ENCODE measurements at places on chromosomes 11 and 22.

GRCh38 chr22:50167689-50168489 lies 2.6 kb upstream of the PANX2 start:
- no peak for DNase-seq

- DNase-seq, result no peak
Observed at GRCh38 chr22:44206696-44207095, 26.0 kb downstream of the PARVG start.

GRCh38 chr11:119756169-119756865 lies 27.3 kb upstream of the NECTIN1 start:
- no peak for DNase-seq

DNA sequence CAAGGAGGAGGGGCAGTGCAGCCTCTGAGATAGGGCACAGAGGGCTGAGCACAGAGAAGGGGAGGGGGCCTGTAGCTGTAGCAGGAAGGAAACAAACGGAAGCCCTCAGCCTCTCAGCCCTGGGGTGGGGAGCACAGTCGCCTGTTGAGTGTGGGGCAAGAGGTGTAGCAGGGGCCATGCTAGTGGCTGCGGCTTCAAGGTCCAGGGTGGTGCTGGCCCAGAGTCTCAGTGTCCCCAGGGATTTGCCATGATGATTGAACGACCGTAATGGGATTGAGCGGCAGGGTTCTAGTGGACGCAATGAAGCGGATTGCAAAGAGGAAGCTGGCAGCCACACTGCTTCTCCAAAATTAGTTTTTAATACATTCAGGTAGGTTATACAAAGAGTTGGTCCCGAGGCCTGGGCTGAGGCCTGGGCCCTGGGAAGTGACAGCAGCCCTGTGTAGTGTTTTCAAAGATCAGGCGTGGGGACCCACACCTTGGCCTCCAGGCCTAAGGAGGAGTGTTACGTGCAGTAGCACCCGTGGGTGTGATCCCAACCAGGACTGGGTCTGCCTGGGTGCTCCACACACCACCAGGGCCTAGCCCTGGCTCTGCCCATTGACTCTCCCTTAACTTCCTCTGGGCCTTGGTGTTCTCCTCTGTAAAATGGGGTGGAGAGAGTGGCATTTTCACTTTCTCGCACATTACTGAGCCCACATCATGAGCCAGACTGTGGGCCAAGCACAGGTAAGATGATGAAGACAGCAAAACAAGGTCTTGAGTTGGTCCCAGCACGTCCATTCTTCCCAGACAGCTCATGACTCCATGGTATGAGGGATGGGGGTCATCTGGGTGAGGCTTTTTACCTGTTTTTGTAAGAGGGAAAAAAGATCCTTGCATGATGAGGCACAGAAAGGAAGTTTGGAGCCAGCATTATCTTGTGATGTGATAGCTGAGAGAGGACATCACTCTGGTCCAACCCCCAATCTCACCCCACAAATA lies 13.1 kb downstream of the LRRC32 start:
- no peak for DNase-seq

DNA sequence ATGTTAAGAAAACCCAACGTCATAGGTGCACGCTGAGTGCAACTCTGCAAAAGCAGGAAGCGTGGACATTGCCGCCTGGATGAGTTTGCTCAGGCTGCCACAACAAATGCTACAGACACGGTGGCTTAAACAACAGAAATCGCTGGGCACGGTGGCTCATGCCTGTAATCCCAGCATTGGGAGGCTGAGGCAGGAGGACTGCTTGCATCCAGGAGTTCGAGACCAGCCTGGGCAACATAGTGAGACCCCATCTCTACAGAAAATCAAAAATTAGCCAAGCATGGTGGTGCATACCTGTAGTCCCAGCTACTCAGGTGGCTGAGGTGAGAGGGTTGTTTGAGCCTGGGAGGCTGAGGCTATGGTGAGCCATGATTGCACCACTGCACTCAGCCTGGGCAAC lies 13.4 kb upstream of the PGA3 start:
- DNase-seq, result no peak

DNA sequence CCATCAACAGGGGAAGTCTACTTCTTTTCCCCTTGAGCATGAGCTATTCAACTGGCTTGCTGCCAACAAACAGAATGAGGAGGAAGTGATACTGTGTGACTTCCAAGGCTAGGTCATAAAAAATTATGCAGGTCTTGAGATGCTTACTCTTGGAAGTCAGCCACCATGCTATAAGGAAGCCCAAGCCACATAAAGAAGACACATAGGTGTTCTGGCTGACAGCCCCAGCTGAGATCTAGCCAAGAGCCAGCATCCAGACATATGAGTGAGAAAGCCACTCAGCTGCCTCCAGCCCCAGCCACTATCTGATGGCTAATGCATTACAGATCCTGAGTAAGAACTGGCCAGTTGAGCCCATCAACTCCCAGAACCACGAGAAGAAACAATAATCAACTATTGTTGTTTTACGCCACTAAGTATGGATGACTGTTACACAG lies 31.0 kb upstream of the PPP2R1B start:
- DNase-seq, result no peak

DNA sequence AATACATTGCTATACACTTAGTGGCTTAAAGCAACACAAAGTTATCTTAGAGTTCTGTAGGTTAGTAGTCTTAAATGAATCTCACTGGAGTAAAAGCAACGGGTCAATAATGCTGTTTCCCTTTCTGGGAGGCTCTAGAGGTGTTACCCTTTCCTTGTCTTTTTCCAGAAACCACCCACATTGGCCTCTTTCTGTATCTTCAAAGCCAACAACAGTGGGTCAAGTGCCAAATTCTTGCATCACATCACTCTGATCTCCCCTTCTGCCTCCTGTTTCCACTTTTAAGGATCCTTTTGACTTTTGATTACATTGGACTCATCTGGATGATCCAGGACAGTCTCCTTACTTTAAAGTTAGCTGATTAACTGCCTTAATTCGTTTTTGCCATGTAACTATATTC lies 93.6 kb downstream of the DDX10 start:
- no peak for DNase-seq

- no peak for DNase-seq
Observed at GRCh38 chr22:45600790-45601730, 70.6 kb upstream of the ATXN10 start.

DNA sequence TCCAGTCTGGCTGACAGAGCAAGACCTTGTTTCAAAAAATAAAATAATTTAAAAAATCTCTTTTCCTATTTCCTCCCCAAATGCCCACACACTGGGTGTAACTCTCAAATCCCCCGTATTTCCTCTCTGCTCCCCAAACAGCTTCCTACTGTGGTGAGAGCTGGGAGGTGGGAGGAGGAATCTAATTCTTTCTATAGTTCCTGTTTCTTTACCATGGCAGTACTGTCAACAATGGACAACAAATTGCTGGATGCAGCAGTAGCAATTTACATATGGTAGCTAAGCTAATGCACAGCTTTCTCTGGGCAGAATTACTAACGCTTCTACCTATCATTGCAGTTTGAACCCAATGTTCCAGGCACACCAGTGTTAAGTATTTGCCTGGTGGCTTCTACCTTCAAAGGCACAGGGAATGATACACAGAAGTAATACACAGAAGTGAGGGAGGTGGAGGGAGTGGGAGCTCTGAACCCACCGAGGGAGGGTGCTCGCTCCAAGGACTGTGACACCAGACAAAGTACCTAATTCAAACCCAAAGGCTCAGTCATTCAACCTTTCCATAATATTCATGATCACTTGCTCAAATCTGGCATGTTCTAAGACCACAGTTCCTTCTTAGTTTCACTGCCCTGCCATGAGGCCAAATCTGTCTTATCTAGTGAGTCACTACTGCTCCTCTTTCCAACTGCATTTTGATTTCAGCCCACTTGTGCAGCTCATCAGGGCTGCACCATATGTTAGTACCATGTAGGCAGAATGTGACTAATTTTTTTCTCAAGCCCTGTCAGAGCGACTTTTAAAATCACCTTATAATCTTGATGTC lies 37.9 kb downstream of the CELF1 start:
- DNase-seq, result no peak

GRCh38 chr22:46411347-46411746 lies 75.8 kb downstream of the TRMU start:
- DNase-seq, result no peak

GRCh38 chr22:36387959-36388726 lies at the start of gene MYH9:
MYH9 (minus strand) TSS chr22:36387967; CDS start chr22:36349236, 38,731 bp downstream.
- peak; percentile 98 for DNase-seq

GRCh38 chr11:85863855-85864254 lies 8.7 kb downstream of the CCDC83 start:
- no peak for DNase-seq

DNA sequence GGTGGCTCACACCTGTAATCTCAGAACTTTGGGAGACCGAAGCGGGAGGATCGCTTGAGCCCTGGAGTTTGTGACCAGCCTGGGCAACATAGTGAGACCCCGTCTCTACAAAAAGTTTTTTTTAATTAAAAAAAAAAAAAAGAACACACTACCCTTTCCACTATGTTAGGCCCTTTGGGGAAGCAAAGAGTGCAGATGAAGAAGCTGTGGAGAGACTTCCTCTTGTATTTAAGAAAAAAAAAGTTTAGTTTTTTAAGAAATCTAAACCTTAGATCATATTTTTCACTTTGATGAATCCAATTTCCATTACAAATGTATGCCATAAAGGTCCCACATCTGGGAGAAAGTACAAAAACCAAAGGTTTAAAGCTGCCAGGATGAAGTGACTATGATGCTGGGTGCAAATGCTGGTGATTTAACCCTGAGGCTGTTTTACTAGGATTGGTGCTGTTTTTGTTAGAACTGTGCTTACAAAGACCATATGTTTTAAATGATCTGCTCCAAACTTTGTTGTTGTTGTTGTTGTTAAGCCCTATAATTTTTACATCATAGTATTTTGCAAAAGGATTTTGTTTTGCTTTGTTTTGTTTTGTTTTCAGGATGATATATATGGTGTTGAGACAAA lies 28.9 kb upstream of the ACER3 start:
- DNase-seq, result no peak

GRCh38 chr11:88115828-88116755 lies 59.2 kb downstream of the RAB38 start:
- no peak for DNase-seq

- DNase-seq, result no peak
Observed at GRCh38 chr11:131393691-131394090, 23.3 kb downstream of the NTM start.

GRCh38 chr11:13140028-13140870 lies 131.1 kb downstream of the RASSF10 start:
- no peak for DNase-seq

DNA sequence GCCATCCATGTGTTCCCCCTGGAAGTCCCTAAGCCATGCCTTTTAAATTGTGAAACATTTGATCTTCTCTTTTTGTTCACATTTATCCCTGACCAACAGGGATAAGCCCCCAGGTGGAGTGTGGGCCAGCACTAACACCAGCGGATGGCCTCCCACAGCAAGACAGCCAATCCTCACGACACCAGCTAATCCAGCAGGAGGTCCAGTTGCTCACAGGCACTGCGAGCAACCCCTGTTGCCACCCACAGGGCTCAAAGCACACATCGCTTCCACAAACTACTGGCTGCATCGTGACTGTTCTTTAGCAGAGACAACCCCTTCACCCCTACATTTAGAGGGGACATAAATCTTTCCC lies 2.0 kb downstream of the PCSK7 start:
- no peak for DNase-seq

DNA sequence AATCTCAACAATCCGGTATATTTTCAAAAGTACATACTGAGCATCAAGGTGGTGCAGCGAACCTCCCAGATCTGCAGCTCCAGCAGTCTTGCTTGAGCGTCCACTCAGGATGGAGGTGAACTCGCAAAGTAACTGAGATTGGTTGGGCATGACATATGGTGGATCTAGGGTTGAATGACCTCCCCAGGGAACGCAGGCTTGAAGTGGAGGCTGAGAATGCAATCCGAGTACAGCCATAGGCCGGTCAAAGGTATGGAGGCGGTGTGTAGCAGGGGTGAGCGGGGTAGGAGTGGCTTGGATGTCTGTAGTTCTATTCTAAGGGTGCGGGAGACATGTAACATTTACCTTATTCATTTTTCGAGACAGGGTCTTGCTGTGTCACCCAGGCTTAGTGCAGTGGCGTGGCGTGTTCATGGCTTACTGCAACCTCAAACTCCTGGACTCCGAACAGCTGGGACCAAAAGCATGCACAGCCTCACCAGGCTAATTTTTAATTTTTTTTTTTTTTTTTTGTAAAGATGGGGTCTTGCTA lies 631 bp upstream of the C22orf39 start:
- DNase-seq, result no peak

GRCh38 chr11:45795379-45795778 lies 9.6 kb upstream of the SLC35C1 start:
- DNase-seq, result no peak

DNA sequence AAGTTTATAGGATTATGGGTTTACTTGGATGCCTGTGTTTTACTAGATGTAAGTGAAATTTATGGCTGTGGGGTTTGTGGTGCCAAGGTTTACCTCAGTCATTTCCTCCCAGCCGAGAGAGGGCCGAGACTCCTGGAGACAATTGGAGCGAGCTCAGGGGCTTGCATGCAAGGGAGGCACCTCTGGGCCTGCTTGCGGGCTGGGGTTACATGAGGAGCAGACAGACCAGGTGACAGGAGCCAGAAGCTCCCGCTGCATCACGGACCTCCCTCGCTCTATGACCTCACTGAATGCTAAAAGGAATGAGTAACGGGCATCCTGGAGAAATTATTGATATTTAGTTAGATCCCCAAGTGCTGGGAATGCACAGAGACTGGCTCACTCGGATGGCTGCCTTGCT lies 275.2 kb upstream of the KIRREL3 start:
- no peak for DNase-seq

GRCh38 chr11:23797624-23798419 lies 699.0 kb upstream of the LUZP2 start:
- no peak for DNase-seq

DNA sequence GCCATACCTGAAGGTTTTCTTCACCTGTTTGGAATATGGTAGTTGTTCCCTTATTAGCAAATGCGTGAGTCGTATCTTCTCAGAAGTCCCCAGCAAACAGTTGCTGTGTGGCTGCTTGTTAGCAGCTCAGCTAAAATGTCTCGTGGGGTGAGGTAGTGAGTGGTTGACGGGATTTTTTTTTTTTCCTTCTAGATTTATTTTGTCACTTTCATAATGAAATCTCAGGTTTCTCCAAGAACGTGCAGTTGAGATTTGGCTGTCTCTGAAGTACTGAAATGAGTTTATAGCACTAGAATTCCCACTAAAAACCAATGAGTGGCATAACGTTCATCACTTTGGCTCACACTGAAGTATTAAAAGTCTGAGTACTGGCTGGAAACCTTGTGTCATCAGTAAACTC lies 16.8 kb downstream of the RCN1 start:
- DNase-seq, result no peak

DNA sequence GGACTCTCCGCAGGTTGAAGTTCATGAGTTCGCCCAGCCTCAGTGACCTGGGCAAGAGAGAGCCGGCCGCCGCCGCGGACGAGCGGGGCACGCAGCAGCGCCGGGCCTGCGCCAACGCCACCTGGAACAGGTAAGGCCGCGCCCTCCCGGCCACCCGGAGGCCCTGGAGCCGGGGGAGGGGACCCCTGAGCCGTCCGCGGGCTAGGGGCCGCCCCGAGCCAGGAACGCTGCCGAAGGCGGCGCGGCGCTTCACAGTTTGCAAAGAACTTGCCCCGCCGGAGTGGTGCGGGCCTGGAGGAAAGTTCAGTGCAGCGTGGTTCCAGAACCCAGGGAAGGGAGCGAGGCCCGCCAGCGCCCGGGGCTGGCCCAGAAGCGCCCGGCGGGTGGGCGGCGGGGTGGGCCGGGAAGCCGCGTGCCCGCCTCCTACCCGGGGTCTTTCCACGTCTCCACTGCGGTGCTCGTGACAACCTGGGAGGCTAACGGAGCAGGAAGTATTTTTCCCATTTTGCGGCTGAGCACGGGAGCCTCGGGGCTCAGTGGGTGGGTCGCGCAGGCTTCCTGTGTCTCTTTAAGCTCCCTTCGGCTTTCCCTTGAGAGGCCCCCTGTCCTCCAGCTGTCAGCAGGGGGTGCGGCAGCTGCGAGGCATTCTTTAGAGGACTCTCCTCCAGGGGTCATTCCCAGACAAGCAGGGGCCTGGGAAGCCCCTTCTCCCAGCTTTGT lies 635 bp downstream of the PRR5 start:
- peak; percentile 17 for DNase-seq

Measured in stimulated activated CD4-positive, alpha-beta T cell treated with anti-CD3 and anti-CD28 coated beads, Interleukin-1b, Interleukin-23, amount 100 ng/mL, for 1 hour (primary cell).